ENCODE measurements at places on chromosomes 1 and 21.

DNA sequence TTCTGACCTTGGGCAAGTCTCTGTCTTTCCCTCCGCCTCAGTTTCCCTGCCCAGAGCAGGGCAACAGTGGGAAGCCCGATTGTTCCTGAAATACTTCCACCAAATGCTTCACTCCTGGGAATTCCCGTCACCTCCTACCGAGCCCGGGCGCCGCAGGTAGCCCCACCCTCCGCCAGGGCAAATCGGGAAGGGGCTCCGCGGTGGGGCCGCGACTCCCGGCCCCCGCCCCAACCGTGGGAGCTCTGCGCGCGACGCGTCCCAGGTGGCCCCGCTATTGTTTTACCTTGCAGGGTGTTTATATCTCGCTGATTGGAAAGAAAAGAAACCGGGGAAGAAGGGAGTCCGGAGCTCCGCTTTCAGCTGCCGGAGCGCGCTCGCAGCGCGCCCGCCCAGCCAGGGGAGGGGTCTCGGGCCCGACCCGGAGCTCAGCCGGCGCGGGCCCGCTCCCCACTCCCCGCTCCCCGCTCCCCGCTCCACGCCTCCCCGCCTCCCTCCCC is 407 bp downstream of the IGSF3 start:
- no peak for DNase-seq

- no peak for DNase-seq
Measured at GRCh38 chr1:183808296-183809027, 3.5 kb downstream of the RGL1 start.

DNA sequence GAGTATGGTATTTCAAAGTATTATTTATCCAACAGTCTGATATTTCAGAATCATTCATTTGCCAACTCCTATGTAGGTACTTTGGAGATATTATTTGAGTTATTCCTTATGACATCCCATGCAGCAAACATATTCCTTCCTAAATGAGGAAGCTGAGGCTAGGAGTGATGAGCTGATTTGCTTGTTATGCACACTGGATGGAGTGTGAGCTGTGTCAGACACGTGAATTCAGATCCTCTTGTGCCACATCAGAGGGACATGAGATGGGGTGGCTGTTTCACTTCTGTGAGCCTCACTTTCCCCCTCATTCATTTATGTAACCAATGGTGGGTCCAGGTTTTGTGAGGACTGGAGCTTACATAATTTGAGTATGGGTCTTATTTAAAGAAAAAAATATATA is 215.9 kb downstream of the DISC1 start:
- DNase-seq = no peak

DNA sequence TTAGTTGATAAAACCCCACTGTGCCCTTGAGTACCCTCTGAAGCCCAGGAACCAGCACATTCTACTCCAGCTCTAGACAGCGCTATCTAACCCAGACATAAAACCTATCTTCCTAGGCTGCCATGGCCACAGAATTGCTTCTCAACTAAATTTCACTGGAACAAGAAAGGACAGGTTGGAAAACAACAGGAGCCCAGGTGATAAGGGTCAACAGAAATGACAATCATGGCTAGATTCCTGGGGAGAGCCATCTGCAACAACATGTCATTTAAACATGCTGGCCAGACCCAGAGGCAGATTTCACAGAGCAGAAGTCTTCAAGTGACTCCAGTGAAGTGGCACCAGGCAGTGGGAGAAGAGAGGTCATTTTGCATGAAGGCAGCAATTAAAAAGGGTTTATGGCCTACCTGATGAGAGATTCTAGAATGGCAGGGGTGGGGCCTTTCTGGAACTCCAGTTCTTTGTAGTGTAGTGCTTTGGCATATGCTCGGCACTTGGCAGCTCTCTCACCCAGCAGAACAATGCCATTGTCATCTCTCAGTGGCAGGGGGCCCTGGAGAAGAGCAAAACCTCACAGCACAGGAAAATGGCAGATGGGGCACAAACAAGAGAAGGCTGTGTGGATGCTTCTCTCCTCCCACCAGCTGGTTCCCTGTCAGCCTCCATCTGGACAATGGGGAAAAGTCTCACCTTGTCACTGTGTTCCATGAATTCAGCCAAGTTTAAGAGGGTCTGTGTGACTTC is 9.9 kb downstream of the ANGPTL7 start:
- DNase-seq = no peak

DNA sequence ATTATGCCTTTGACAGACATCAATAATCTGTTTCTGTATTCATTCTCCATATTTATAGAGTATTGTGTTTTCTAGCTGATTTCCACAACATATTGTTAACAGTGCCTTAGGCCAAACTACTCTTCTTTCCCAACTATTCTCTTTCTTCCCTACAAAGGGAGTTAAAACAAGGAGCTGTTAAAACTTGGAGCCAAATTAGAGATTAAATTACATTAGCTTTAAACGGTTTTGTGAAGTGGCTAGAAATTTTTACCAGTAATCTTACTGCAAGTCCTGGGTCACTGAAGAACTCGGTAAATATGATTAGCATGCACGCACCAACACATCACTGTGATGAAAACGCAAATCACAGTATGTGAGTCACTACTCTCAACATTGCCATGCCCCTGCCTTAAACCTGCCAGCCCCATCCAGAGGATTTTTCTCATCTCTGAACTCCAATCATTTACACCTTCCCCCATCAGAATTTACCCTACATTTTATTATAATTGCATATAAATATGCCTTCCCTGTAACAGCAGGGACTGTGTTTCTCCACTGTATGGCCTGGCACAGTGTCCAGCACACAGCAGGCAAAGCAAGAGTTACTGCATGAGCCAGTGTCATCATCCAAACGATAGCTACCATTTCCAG is 1.5 kb upstream of the PRDX6 start:
- DNase-seq = no peak

DNA sequence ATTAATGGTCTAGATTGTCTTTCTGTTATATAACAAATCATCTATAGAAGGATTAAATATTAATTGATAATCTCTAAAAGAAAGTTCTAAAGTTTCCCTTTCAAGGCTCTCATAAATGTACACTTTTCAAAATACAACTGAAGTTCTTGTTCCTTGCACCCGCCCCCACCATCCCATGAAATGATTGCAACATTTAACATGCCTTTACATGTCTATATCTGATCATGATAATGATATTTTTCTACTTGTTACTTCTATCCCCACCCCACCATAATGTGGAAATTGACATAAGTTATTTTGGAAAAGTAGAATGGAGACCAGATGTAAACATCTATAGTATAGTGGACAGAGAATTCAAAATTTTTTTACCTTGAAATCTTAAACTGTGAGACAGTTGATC is 186.6 kb downstream of the NTNG1 start:
- DNase-seq = no peak

DNA sequence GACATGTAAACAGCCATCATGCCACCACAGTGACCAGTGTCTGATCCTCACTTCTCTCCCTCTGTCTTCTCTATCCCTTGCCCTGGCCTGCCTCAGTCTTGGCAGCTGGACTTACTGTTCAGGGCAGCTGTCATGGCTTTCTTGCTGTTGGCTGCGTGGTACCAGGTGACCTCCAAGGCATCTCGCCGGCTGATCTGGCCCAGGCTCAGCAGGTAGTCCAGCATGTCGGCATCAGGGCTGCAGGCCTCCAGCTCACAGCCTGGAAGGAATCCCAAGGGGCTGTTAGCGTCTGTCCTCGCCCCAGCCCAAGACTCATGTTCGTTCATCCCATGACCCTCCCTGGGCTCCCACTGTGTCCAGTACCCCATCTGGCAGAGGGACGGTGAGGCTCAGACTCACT is 3.6 kb downstream of the FAM151A start:
- no peak for DNase-seq

DNA sequence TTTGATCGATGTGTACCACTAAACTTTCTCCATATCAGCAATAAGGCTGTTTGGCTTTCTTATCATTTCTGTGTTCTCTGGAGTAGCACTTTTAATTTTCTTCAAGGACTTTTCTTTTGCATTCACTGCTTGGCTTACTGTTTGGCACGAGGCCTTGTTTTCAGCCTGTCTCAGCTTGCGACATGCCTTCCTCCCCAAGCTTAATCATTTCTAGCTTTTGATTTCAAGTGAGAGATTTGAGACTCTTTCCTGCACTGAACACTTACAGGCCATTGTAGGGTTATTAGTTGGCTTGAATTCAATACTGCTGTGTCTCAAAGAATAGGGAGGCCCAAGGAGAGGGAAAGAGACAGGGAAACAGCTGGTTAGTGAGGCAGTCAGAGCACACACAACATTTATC is 120.6 kb upstream of the KCND3 start:
- no peak for DNase-seq

GRCh38 chr1:17559615-17560419 is 20.3 kb downstream of the ARHGEF10L start:
- DNase-seq = no peak

DNA sequence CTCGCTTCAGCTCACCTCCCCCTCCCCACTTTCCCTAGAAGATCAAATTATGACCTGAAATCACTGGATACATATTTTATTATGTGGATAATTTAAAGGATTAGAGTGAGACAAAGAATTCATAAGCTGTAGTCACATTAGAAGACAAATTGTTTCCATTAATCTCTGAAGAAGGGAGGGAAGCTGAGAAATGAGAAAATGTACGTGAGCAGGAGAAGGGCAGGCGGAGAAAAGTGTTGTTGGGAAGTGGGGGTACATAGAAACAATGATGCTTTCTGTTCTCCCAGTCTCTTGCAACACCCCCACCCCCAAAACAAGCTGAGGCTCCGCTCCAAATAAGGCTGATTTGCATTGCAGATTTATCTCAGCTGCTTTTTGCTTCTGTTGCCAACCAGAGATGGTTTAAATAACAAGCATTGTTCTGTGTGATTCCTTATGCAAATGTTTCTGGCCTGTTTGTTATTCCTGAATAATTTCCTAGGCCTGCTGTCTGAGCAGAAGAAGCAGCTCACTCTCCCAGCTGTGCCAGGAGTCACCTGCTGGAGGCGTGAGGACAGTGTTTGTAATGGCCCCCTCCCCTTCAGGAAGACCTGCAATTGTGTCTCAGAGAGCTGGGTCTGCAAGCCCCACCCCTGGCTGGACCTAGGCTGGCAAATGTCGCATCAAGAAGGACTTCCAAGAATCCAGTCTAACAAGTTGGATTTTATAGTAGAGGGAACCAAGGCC is 121.8 kb upstream of the TNR start:
- DNase-seq = no peak

DNA sequence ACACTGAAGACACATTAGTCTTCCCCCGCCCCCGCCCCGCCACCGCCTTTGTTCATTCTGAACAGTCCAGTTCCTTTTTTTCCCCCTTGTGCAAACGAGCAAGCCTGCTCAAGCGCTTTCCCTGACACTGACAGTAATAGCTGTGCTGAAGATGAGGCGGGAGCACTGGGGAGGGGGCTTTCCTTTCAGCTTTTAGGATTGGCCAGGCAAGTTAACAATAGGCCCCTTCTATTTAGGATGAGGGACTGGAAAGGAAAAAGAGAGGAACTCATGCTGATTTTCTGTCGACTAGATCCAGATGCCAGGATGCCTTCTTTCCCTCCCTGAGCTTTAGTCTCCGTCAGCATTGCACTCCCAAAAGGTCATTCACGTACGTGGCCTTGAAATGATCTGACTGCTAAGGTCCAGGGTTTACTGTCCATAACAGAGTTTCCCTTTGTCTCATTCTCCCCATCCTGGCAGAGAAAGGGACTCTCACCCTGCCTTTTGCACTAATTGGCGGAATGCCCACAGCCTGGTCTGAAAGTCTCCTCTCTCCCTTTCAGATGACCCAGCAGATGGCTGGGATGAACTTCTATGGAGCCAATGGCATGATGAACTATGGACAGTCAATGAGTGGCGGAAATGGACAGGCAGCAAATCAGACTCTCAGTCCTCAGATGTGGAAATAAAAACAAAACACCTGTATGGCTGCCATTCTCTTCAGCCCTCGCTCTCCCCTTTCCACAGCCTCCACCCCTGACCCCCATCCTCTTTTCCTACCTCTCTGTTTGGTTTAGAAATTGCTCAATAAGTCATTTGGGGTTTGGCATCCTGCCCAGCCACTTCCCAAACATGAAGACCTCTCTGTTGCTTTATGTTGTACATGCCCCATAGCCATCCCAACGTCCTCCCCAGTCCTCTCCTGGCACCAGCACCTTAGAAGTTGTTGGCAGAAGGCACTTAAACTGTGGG is 28.6 kb upstream of the ZFP69B start:
- no peak for DNase-seq

DNA sequence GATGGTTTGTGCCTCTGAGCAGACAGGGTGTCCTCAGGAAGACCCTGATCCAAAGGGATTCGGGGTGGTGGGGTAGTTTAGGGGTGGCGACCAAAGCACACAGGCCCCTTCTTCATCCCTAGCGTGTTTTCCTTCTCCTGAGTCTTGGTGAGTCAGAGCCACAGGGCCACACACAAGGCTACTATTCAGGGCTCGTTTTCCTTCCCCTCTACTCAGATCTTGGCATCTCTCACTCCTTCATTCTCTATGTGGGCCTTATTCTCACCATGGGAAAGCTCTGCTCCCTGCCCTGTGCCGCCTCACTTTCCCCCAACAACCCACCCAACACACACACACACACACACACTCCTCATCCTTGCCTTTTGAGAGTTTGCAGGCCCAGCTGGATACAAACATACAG is 43.6 kb upstream of the WNT2B start:
- no peak for DNase-seq

- DNase-seq = no peak
Measured at GRCh38 chr1:211724687-211725196, 49.3 kb upstream of the NEK2 start.

- DNase-seq = no peak
Measured at GRCh38 chr1:220828179-220828490, 41.4 kb downstream of the MTARC1 start.

GRCh38 chr1:22329148-22329515 is 122.5 kb upstream of the ZBTB40 start:
- no peak for DNase-seq

- no peak for DNase-seq
Measured at GRCh38 chr1:40161888-40162397, 756 bp downstream of the RLF start.

DNA sequence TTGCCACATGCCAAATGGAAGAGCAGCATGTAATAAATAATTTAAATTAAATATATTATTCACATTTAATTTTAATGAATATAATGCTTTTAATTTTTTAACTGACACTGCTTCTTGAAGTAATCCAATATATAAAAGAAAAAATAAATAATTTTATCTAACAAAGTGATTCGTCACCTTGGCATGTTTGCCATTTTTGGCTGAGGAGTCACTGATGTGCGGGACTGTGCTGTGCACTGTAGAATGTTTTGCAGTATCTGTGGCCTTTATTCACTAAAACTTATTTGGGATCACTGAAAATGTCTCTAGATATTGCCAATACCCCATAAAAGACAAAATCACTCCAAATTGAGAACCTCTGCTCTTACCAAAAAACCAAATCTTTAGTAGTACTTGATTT is 807.8 kb downstream of the BRINP3 start:
- no peak for DNase-seq

- DNase-seq = no peak
Measured at GRCh38 chr1:199909137-199909536, 118.4 kb upstream of the NR5A2 start.

All from NCI-H1436 treated with DMSO at 0.1 percent for 48 hours (cell line).